ENCODE measurements at places on chromosomes 3 and 15.

- peak; percentile 41 for DNase-seq
These were observed at the start of gene SPTSSB for GRCh38 chr3:161371441-161372320. TSS of gene SPTSSB (minus strand) at chr3:161371517. CDS start at chr3:161346323, 25,194 bp downstream.

DNA sequence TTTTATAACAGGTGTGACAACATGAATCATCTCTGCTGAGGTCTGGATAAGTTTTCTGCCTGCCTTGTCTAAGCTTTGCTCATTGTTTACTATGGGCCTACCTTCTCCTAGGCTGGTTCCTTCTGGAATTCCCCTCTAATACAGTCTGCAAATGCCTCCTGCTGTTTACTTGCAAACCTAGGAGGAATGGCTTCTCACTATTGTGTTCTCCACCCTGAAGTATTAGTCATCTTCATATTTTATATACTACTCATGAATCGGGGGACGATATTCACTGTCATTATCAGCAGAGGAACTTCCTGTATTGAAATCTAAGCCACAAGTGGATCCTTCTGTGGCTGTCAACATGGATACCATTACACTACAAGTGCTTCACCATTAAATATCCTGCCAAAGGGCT lies 154.8 kb downstream of the PLCL2 start:
- DNase-seq = no peak

DNA sequence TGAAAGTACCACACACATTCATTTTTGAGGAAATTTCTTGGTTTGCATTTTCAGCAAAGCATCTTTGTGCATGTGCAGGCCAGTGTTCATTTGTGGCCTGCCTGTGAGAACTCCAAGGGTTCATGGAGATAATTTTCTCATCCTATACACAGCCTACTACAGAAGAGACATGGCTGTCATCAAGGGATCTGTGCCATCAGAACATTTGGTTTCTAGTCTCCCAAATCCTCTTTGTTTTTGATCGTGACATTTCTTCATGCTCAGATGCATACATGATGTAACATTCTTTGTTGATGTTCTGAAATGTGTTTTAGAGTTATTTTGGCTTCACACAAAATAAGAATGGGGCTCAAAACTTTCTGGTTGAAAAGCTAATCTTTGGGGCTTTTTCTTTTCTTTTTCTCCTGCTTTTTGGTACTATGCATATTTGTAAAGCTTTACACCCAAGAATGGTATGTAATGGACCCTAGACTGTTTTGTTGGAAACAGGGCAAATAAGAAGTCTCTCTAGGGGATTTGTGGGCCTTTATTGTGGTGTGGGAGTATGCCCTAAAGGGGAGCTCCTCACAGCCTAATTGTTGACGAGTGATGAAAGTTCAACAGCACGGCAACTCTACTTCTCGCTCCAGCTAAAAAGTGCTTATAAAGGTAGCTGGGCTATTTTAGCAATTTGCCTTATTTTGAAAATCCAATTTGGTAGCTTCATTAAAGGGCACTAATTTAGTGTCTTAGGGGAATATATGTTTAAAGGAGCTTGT lies 3.2 kb upstream of the ARPP21 start:
- no peak for DNase-seq

DNA sequence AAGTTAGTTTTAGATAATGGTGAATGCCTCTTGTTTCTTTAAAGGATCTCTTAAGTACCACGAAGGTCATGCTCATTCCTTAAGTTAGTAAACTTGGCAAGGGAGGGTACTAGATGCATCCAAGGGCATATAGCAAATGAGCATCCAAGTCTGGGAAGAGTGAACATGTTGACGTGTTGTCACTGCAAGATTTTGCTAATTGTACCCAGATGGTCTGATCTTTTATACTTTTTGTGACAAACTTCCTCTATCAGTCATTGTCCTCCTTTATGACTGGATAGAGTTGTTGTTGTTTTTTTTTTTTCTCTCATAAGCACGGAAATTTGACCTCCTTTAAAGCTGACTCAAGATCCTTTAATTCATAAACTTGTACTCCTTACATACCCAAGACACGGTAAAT lies 121.3 kb downstream of the CHST2 start:
- no peak for DNase-seq

GRCh38 chr3:126918355-126918821 lies 64.5 kb upstream of the PLXNA1 start:
- no peak for DNase-seq

- peak; percentile 5 for DNase-seq
These were observed 69.7 kb downstream of the SCN5A start for GRCh38 chr3:38579551-38580449.

DNA sequence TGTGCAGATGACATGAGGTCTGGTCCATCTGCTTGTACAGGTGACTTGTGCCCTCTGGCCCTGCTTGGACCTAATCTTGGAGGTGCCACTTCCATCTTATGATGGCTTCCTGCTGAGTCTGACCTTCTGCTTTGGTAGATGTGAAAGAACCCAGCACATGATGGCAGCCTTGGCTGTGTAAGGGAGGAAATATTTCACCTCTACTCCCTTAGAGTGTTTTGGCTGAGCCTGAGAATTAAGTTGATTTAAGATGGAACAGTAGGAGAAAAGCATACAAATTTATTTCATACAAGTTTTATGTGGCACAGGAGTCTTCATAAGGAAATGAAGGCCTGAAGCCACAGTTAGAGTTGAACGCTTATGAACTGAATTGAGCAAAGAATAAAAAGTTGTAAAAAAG lies 27.6 kb upstream of the CDCP1 start:
- DNase-seq = no peak

DNA sequence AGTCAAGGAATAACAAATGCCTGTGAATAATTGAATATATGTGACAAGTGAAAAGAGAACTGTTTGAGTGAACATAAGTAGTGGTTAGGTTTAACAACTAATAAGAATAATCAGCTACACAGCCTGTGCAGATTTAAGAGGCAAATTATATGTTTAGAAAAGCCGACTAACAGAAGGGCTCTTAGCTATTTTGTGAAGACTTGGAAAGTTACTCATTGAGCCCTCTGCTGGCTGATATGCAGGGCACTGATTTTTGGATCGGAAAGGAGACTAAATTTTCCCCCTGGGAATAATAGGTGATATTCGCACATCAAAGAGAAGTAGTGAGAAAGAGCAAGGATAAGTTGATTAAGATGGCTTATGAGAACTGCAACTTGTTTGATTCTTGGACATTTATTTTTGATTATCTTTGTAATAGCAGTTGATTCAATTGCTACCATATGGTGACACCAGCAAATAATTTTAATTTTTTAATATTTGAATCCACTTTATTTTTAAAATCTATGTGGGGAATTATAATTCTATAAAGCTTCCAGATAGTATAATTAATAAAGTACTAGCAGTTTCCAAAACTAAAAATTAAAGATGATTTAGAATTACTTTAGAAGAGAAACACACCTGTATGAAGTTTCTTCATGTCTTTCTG lies 156.2 kb downstream of the NLGN1 start:
- DNase-seq = no peak

DNA sequence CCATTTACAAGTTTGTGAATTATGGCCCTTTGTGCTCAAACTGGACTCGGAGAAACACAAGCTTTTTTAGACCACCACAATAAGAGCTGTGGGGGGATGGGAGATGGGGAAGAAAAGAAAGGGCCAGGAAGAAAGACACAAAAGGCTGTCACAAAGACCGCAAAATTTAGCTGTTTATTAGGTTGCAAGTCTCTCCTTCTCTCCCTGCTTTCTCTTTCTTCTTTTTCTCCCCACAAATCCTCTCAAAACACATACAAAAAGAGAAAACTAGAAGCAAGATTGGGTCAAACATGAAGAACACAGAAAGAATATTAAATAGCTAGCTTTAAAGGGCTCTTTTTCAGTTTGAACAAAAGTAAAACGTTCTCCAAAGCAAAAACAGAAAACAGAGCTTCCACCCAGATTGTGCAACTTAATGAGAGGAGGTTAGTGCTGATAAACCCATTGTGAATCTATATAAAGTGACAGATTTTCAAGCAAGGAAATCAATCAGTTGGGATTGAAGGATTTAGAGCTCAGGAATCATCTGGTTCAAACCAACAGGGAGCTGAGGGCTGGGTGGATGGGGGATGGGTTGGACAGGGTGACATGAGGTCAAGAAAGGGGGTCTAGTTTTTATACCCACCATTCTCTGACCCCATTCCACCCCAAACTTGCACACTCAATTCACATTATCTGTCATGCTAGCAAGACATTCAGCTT lies 87.3 kb downstream of the DHX30 start:
- no peak for DNase-seq

DNA sequence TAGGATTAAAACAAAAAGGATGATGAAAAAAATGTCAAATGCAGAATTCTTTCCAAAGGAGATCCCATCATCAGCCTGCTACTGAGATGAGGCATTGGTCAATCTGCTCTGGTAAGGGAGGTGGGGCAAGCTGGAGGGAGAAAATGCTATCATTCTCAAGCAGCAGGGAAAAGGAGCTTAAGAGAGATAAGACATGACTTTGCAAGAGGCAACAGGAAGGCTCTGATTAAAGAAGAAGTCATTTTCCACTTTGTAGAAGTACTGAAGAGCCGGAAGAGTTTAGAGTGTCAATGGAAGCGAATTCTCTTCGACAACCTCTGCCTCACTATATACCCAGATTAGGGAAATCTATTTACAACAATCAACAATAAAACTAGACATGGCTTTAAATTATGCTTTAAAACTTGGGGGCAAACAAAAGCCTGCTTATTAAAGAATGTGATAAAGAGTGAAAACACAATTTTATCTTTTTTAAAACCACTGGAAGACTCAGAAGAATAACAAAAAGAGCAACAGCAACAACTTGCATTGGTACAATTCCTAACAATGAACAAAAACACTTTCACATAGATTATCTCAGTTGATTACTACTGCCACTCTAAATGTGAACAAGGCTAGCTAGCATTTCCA lies 81.8 kb upstream of the NANOGP8 start:
- no peak for DNase-seq

GRCh38 chr3:10557250-10557649 lies 51.9 kb upstream of the ATP2B2 start:
- DNase-seq = no peak

DNA sequence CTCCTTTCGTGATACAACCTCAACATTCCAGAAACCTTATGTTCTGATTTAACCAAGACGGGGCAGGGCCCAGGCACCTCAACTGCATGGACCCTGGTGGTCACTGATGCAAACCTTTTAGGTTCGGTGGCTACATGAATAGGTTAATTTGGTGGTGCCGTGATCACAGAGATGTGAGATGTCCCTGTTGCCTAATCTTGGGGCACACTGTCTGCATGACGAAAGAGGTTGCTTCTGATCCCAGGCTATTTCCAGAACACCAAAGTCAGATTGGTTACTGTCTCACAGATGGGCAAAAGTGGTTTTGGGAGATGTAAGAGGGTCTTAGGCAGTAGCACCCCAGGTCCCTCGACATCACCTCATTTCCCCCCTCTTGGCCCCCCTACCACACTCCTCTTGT lies 4.0 kb upstream of the CCR1 start:
- DNase-seq = no peak

DNA sequence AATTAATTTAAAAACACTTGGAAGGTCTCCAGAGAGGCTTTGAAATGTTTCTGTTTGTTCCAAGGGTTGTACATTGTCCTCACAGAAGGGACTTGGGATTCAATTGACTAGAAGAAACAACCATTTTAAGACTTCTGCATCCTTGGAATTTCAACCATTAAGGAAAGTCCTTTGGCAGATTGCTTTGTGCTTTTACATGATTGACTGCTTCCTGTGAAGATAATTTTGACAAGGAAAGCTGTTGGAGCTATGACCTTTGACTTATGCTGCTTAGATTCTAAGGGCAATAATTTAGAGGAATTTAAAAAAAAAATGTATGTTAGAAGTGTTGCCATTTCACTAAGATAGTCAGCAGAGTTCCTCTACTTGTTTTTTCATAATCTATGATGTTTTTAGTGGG lies 483.9 kb upstream of the TBL1XR1 start:
- no peak for DNase-seq

DNA sequence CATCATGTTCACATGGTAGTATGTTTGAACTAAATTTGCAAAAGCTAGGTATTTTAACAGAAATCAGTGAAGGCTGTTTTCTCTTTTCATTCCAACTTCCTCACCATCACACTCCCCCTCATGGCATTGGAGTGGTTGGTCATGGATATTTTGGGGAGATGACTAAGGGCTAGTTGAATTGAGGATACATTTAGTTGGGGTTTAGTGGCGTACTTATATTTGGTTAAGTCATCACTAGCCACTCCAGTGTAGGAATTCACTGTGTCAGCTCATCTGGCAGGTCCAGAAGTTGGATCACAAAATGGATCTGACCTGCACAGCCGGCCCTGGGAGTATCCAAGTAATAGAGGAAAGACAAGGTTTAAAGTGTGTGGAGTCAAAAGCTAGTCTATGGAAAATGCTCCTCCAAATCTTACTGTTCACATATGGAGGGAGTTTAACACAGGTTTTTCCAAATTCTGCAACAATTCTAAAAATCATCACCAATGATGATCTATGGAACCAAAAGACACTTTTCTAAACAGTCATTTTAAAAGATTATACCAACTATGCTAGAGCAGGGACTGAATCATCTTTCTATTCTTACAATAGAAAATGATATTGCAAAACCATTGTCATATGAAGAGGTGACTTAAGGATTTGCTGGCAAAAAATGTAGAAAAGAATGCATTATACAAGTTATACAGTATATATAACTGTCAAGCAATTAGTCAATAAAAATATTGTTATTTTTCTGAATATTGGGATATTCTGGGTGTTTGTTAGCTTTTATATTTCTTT lies 247.8 kb upstream of the PEX5L start:
- DNase-seq = no peak

DNA sequence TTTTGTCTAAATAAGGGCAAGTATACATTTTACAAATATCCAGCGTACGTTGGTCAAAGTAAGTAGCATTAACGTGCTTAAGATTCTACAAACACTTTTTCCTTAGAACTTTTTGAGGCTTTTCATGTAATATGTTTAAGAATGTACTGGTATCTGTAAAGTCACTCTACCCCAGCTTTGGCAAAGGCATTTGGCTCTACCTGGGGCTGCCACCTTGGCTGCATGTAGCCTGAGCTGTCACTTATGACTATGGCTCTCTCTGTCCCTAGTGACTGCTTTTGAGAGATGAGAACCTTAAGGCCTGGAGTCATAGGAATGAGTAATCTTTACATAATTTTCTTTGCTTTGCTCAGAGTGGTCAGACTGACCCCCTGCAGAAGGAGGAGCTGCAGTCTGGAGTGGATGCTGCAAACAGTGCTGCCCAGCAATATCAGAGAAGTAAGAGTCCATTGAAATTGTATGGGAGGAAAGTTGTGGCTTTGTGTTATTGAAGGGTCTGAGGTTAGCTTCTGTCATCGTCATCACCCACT lies 61.2 kb downstream of the IQGAP1 start:
- no peak for DNase-seq

- no peak for DNase-seq
These were observed 510 bp downstream of the ARL14 start for GRCh38 chr3:160677459-160677881.

- no peak for DNase-seq
These were observed 341.3 kb upstream of the DPPA4 start for GRCh38 chr3:109678600-109678999.
